Mucosa of descending colon (tissue), 3 donors: ENCODE measurements at places on chromosomes 1 and 21. TPM values are rescaled to one million over a fixed set of nuclear protein-coding genes. Genes with fewer than 3 reads are reported as not detected.

C8A gene
- not detected for total RNA-seq

SPATA21 gene
- total RNA-seq, result not detected

ZNF593OS gene
- not detected for total RNA-seq

S100A7 gene
- total RNA-seq, result not detected

KLHDC7A gene
- 3.5 TPM for total RNA-seq

LCE3E gene
- total RNA-seq, result not detected

AADACL4 gene
- not detected for total RNA-seq

DNA sequence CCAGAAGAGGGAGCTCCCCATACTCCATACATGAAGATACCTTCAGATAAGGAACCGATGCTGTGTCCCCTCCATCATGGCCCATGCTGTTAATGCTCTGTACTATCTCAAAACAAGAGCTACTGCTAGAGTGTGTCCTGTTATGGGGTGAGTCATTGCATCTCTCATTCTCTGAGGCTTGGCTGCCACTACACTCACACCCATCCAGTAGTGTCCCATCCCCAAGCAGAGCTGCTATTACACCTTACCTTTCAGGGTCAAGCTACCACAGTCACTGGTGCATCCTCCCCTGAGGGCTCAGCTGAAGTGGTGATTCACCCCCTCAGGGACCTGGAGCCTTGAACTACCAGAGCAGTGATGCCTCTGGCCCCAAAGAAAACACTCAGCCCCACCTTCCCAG lies 198.5 kb downstream of the PLA2G4A start:
- peak; percentile 13 for DNase-seq

DNA sequence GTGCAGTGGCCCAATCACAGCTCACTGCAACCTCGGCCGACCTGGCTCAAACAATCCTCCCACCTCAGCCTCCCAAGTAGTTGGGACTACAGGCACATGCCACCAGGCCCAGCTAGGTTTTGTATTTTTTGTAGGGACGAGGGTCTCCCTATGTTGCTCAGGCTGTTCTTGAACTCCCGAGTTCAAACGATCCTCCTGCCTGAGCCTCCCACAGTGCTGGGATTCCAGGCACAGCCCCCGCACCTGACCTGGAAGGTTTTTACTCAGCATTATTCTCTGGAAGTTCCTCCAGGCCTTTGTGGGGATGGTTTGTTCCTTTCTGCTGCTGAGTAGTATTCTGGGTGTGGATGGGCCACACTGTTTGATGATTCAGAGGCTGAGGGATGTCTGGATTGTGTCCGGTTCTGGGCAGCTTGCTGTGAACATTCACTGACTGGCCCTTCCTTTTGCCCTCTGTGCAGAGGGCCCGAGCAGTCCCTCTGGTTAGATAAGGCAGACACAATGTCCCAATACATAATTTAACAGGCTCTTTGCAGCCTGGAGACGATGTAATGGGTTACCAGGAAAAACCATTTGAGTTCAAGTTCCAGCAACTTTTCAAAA lies 6.0 kb upstream of the TRAPPC10 start:
- no peak for DNase-seq

- no peak for DNase-seq
Measured at GRCh38 chr1:63903947-63904610, 130.3 kb downstream of the ROR1 start.

DNA sequence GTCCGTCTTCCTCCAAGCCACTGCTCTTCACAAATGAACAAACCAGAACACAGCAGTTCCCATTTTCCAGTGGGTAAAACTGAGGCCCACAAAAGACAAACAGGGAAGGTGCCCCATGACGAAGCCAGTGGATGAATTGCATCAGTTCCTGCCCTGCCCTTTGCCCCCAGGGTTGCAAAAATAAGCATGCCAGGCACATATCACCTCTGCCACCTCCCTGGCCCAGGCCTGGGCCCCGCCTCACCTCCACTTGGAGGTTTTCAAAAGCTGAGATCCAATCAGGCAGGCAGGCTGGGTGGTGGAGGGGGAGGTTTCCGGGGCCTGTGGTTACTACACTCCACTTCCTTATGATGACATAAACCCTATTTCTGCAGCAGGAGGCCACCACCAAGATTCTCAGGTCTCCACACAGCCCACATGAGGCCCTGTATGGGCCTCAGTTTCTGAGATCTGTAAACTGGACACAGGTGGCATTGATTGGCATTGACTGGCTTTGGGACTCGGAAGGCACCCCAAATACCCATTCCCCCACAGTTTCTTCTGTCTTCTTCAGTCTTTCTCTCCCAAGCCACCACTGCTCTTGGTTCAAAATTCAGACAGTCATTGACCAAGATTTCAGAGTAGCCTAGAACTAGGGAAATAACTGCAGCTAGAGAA lies 4.1 kb downstream of the KIF21B start:
- peak; percentile 87 for DNase-seq

DNA sequence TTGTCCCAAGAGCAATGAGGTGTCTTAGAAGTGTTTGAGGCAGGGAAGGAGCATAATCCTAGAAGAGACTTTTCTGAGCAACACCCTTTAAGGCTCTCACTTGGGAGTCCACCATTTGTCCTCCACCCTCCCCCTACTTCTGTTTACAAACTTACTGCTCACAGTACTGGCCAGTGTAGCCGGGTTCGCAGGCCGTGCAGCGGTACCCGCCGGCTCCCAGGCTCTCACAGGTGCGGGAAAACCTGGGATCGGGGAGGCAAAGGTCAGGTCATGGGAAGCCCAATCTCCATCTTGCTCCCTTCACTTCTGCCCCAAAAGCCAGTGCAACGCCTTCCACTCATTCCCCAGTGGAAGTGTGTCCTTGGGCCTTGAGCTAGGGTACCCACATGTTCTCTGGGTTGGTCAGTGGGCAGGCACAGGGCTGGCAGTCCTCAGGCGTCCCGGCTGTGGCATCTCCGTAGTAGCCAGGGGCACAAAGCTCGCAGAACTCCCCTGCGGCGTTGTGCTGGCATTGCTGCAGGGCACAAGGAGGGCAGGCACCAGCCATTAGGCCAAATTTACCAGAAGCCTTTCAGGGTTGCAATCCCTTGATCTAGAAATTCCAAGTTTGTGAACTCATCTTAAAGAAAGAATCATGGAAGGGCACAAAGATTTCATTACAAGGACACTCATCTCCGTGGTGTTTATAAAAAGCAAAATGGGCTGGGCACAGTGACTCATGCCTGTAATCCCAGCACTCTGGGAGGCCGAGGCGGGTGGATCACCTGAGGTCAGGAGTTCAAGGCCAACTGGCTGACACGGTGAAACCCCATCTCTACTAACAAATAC lies 49.8 kb downstream of the LDLRAD2 start:
- DNase-seq, result no peak

GRCh38 chr1:181116819-181117390 lies 28.4 kb downstream of the IER5 start:
- DNase-seq, result no peak

DNA sequence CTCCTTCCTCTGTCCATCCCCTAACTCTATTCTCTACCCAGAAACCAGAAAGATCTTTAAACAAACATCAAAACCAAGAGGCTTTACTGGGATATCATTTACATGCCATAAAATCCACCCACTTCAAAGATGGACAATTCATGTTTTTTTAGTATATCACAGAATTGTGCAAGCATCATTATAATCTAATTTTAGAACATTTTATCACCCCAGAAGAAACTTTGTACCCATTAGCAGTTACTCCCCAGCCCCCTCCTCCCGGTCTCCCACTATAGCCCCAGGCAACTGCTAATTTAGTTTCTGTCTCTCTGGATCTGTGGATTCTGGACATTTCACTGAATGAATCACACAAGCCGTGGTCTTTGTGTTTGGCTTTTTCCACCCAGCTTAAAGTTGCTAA lies 4.8 kb upstream of the SELENON start:
- no peak for DNase-seq

GRCh38 chr1:160623862-160624261 lies 23.0 kb downstream of the SLAMF1 start:
- no peak for DNase-seq

GRCh38 chr1:159646687-159647086 lies 59.1 kb downstream of the APCS start:
- no peak for DNase-seq

DNA sequence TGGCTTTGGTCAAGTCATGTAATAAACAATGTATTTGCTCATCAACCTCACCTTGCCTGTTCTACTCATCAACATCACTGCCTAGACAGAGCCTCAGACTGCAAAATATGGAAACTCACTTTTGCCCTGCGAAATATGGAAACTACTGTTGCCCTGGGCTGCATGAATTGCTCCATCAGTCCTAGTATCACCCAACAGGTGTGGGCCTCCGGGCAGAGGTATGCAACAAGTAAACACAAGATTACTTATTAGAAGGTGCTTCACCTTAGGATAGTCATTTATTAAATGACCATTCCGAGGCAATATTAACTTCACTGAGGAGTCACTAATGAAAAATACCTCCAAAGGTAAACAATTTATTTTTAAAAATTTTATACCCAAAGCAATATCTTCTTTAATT lies 286.7 kb downstream of the BACH1 start:
- no peak for DNase-seq

DNA sequence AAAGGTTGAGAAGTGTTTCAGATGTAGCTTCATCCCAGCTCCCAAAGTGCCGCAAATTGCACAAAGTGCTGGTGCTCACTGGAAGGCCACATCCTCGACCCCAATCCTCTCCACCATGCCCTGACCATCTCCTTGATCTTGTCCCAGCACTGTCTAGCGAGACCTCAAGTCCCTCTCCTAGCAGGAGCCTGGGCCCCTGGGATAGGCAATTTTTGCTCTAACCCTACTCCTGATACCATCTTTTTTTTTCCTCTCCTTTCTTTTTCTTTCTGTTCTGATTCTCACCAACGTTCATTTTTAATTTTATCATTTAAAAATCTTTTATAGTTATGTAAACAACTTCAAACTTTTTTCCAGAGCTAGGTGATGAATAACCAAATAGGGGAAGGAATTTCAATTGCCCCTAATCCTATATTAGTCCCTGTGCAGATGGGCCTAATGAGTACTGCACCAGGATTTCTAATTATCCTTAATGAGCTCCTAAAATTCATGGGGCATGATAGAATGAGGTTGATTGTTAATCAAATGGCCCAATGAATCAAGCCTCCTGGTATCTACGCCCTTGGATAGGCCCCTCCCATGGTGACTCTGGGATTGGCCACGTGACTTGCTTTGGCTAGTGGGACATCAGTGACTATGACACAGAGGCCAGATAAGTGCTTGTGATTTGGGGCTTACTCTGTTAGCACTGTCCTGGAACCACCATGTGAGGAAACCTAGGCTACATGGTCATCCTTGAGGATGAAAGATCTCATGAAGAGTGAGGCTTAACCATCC lies 41.5 kb upstream of the TENT5B start:
- no peak for DNase-seq

- DNase-seq, result no peak
Measured at GRCh38 chr1:66415866-66416265, 118.1 kb upstream of the SGIP1 start.

DNA sequence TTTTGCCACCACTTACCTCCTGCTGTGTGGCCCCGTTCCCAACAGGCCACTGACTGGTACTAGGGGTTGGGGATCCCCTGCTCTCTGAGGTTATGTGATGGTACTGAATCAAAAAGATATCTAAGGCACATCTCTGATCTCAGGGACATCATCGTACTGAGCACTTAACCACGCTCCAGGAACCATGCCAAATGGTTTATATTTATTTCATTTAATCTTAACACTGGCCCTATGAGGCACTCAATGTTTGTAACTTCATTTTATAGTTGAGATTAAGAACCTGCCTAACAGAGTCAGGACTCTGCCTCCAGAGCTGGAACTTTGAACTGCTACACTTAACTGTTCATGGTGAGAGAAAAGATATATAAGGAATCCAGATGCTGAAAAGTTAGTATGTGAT lies 98.0 kb upstream of the HP1BP3 start:
- no peak for DNase-seq

DNA sequence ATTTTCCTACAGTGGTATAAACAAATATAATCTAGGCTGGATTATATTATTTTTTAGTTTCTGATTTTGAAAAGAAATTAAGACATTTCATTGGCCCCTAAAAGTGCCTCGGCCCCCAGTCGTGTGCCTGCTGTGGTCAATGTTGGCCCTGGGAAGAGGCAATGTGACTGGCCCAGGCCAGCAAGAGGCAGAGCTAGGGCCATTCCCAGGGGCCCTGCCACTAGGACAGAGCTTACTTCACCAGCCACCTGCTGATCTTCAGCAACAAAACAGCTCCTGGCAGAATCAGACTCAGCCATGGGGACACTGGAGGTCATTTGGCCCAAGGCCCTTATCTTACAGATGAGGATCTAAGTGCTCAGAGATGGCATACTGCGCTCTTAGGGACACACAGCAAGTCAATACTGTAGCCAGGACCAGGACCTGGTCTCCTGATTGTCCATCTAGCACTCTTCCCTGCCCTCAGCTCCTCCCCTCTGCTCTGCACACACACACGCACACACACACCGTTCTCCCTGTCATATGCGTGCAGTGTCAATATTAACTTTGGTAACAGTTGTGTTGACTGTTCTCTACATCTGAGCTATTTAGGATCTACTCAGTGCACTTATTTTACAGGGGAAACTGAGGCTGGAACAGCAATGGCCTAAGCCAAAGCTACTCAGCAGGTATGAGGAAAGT lies 16.6 kb upstream of the KLHDC7A start:
- DNase-seq, result peak; percentile 80

DNA sequence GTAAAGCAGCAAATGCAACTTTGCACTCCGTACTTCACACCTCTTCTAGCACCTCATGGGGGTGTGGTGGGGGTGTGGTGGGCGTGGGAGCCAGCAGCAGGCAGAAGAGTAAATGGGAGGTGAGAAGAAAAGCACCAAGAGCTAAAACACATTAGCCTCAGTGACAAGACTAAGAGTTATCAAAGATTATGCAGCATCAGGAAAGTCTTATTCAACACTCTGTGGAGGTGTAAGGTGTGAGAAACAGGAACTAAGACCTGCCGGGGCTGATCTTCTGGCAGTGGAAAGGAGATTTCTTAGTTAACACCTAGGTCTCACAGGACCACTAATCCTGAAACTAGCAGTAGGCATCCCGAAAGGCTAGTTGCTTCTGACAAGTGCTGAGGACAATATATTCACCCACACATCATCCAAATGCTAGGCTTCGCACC lies 9.9 kb downstream of the TGFBR3 start:
- no peak for DNase-seq

- DNase-seq, result no peak
Measured at GRCh38 chr1:88472714-88473113, 211.4 kb upstream of the PKN2 start.

DNA sequence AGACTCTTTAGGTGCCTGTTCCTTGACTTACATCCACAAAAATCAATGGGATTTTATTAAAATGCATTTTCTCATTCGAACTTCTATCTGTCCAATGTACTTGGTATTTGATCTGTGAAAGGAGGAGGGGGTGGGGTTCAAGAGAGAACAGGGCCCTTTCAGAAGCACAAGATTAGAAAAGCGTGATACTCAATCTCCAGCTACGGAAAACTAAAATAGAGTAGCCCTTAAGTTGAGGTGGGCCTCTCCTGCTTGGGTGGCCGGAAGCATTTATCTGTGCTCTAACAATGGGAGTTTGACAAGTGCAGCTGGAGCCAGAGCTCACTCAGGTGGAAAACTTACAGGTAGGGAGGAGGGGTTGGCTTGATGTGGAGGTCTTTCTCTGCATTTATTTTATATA lies 462 bp upstream of the RXRG start:
- no peak for DNase-seq

GRCh38 chr1:15168479-15168878 lies 14.9 kb downstream of the TMEM51 start:
- no peak for DNase-seq

GRCh38 chr1:207088161-207088560 lies 499 bp upstream of the C4BPB start:
- no peak for DNase-seq
